ENCODE measurements at places on chromosomes 1 and 21.
A peak's percentile ranks its signal among the peaks of the same experiment; 100 is the strongest.

DNA sequence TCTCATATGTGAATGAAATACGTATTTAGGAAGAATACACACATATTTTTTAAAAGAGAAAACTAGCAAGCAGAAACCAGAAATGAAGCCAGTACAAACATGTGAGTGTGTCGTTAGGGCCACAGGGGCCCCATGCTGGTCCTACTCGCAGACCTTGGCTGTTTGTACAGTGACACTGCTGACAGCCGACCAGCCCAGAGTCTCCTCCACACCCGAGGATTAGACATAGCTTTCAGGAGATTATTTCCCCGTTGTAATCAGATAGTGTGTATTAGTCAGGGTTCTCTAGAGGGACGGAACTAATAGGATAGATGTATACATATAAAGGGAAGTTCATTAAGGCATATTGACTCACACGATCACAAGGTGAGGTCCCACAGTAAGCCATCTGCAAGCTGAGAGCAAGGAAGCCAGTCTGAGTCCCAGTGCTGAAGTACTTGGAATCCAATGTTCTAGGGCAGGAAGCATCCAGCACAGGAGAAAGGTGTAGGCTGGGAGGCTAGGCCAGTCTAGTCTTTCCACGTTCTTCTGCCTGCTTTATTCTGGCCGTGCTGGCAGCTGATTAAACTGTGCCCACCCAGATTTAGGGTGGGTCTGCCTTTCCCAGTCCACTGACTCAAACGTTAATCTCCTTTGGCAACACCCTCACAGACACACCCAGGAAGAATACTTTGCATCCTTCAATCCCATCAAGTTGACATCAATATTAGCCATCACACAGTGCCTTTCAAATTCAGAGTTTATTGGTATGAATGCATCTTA lies 51.2 kb downstream of the DIP2A start:
- no peak for DNase-seq

GRCh38 chr1:213761845-213762407 lies 225.8 kb upstream of the PROX1 start:
- DNase-seq = no peak

- no peak for DNase-seq
Measured at GRCh38 chr1:64848136-64848535, 103.3 kb downstream of the RAVER2 start.

GRCh38 chr1:199804526-199804925 lies 223.0 kb upstream of the NR5A2 start:
- no peak for DNase-seq

DNA sequence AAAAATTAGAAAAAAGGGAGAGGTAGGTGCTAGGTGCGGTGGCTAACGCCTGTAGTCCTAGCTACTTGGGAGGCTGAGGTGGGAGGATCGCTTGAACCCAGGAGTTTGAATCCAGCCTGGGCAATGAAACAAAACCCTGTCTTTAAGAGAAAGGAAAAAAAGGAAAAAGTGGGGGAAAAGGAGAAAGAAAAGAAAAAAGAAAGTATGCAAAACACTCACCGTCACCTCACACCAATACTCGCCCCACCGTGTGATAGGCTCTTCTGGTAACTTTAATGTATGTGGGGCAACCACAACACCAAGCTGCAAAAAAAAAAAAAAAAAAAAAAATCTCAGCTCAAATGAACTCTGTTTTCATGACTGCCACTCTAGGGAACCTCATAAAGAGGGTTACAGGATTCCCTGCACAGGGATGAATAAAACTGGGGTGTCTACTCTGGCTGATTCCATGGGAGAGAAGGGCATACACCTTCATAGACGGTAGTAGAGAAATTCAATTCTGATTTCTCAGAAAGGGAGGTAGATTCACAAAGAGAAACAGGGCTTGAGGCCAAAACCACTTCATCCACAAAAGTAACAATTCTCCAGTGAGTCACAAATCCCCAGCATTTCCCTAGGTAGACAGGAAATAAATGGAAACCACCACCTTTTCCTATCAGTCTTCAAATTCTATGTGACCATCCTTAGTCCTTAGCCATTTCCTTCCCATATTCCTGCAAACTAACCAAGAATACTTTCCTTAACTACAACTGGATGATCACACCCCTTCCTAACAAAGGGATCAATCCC lies 2.5 kb downstream of the MRPL9 start:
- no peak for DNase-seq

DNA sequence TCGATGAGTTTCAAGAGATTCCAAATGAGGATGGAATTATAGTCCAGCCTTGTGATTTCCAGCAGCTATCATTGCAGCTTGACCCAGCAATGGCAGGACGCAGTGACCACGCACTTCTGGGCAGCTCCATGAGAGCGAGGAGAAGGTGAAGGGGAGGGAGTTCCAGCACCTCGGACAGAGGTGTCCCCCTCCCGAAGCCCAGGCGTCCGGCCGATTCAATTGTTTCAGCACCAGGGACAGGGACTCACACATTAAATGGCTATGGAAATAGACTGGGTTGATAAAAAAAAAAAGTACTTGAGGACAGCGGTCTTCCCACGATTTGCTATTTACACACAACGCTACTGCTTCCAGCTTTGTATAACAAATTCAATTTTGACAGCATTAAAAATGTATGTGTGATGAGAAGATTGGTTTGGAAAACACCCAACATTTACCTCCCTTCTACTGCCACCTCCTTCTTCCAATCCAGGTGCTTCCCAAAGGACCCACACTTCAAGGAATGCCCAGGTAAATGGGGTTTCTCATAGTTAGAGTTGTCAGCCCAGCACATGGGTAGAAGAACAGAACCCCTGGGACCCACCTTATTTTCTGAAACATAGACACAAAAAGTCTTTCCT lies 71.8 kb downstream of the DISP3 start:
- peak; percentile 33 for DNase-seq
